ENCODE measurements at places on chromosomes 1 and 21.

GRCh38 chr1:175648927-175649326 lies 94.5 kb downstream of the TNR start:
- no peak for DNase-seq

DNA sequence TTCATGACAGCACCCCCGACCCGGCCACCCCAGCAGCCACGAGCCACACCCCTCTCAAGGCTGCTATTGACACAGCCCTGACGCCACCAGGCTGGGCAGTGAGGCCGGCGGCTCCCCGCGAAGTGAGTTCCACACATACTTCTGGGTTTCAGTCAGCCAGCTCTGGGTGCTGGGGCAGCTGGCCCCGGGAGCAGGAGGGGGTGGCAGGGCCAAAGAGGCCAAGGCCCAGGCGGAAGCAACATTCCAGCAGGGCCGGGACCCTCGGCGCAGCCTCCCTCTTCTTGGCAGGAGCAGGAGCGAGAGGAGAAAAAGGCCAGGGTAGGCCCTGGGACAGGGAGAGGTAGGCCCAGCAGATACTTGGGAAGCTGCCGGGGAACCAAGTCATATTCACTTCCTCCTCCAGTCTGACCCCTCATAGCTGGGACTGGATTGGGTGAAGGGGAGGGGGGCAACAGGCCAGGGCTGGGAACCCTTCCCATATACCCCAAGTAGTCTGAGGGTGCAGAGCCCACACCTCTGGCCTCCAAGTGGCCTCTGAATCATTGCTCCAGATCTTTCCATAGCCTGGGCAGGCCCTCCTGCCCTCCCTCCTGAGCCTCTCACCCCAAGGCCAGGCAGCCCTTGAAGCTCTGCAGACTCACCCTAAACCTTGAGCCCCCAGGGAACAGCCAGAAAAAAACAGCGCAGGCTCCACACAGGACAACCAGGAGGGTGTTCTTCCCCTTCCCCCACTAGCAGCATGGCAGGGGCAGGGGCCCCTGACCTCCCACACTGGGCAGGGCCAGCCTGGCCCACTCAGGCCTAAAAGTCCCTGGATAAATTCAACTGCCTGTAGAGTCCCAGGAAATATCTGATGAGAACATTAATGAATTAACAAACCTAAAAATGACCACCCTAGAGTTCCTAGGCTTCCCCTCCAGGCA lies 5.7 kb downstream of the HSPG2 start:
- DNase-seq = no peak

DNA sequence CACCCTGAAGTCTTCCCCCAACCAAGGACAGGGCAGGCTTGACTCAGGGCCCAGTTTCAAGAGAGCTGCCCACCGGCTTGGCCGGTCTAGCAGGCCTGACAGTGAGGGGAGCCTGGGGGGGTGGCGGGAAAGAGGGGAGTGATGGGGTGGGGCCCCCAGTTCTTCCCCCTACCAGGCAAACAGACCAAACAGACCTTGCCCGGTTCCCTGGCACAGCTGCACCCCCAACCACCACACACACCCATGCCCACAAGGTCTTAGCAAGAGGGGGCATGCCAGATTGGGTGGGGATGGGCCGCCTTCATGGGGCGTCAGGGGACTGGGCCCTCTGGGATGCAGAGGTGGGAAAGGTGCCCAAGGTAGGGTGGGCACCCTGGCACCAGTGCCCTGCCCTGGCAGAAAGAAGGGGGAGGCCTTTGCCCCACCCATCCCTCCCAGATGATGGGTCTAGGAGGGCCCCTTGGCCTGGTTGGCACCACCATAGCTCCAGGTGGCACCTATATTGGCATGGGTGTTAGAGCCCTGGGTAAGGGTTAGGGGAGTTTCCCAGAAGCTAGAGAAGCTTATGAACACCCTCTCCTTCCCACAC lies 8.9 kb downstream of the ZBTB7B start:
- no peak for DNase-seq

GRCh38 chr1:230503726-230504125 lies 77.6 kb upstream of the PGBD5 start:
- no peak for DNase-seq

DNA sequence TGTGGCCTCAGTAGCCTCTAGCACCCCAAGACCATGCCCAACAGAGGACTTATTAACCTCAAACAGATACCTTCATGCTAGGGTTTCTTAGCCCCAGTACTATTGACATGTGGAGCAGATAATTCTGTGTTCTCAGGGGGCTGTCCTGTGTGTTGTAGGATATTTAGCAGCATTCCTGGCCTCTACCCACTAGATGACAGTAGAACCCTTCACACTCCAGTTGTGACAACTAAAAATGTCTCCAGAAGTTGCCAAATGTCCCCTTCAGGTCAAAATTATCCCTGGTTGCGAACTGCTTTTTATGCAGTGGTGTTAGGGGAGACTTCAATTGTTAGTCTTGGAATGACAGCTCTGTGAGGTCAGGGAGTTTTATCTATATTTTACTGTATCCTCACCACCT lies 8.1 kb downstream of the KAZN start:
- no peak for DNase-seq

- DNase-seq = no peak
These were observed 3.8 kb upstream of the GUCA2A start for GRCh38 chr1:42168391-42168670.

DNA sequence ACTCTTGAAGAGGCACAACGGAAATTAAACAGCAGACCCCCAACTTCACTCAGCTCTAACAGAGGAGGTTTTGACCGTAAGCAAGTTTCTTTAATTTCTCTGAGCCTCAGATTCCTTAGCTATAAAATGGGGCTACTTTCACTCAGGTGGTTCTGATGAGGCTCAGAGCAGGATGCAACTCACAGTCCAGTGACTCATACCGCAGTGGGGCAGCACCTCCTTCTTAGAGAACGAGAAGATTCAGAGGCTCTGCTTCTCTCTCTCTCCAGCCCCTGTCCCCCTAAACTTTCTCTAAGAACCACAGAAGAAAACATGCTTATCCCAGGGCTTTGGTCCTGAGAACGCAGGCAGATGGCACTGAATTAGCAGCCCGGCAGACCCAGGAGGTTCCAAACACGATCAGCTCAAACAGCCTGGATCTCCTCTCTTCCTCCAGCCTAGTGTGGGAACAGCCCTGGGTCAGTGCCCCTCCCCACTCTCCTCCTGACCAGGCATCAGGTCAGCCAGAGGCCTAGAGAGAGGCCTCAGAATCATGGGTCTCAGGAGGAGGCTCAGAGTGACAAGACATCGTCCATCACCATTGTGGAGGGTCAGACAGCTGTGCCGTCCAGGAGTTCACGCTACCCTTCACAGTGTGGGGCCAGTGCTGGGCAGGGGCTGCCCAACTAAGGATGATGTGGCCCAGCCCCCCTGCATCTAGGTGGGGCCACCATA lies 433.0 kb downstream of the PTPRU start:
- no peak for DNase-seq

DNA sequence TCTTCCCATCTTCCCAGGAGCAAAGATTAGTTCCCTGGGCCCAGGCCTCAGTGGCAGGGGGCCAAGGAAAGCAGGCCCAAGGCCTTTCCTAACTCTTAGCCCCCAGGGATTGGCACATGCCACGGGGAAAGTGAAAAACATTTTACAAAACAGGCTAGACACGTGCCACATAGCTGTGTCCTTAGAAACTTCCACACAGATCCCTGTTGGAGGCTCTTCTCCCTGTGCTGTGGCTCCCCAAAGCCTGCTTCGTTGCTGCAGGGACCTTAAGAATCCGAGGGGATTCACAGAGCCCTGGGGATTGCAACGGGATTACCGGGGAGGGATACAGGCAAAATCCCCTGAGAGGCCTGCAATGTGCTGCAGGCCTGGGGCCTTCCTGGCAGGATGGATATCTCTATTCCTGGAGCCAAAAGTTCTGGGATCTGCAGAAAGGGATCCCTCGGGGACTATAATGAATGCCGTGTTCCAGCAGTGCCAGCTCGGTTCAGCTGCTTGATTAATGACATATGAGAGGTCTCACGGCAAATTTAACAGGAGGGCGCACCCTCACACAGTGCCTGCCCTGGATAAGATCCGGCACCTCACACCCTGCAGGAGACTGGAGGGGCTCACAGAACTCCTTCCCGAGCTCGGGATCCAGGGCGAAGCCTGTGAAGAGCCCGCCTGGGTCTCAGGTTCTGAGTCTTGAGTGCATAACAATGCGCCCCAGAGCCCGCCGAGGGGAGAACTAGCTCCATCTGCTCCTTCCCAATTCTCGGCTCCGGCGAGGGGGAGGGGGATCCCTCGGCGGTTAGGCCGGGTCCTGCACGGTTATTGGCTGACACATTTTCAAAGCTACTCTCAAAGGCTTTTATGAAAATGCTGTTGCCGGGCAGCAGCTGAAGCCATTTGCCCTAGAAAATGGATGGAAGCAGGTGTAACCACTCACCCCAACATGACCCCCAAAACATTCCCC lies 15.3 kb upstream of the RGS8 start:
- DNase-seq = no peak

- DNase-seq = no peak
These were observed 206.9 kb downstream of the ASTN1 start for GRCh38 chr1:176957603-176958002.

DNA sequence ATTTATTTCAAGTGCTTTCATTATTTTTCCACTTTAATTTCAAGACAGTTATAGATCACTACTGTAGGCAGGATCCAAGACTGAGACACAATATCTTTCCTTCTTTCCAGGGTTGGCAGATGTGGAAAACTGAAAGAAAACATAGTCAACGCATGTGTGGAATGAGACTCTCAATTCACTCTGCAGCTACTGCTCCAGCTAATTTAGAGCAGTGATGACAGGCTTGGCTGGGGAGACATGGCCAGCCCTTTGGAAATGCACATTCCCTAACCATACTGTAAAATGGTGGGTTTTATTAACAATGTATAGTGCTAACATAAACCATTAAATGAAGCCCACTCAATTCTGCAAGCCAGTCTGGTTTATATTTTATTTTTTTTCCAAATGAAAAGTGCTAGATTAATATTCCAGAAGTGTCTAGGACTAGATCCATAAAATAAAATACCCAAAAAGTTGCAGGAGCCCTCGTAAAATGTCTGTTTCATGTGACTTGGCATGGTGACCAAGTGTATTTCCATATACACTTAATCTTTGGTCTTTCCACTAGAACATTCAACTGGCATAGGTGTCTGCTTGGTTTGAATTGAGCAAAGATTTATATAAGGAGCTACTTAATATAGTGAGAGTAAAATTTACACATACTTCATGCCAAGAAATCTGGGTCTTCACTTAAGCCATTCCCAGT lies 32.9 kb downstream of the COL11A1 start:
- DNase-seq = no peak

GRCh38 chr1:59186656-59187055 lies 110.2 kb upstream of the FGGY start:
- DNase-seq = no peak

DNA sequence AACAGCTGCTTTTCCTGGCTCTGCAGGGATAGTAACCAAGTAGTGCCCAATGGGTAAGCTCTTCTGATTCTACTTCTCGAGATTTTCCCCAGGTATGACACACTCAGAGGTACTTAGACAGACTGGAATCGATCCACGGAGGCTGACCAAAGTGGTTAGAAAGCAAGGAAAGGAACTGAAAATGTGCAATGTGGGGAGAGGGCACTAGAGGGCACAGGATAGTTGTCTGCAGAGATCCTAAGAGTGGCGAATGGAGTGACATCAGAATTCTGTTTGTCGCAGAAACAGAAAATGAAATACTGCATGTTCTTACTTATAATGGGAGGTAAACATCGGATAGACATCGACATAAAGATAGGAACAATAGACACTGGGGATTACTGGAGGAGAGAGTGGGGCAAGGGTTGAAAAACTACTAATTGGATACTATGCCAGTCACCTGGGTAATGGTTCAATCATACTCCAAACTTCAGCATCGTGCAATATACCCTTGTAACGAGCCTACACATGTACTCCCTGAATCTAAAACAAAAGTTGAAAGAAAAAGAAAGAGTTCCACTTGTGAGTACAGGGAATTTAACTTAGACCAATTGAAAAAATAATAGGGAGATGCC lies 23.3 kb downstream of the CYP2J2 start:
- DNase-seq = no peak

DNA sequence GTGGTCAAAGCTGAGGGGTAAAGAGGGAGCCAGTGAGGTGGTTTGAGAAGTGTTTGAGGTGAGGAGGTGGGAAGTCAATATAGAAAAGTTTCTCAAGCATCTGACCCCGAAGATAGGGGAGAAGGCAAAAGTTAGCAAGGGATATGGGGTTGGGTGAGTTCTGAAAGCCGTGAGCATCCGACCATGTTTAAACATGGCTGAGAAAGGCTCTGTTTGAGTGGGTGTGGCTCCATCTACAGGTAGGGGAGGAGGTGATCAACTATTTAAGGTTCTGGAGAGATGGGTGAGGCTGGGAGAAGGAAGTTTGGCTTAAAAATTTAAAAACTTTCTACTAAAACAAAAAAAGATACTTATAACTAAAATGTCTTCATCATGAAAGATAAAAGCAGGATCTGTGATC lies 273.8 kb downstream of the KCNJ6 start:
- DNase-seq = no peak

- no peak for DNase-seq
These were observed 7.1 kb upstream of the DDX59 start for GRCh38 chr1:200676829-200677228.

DNA sequence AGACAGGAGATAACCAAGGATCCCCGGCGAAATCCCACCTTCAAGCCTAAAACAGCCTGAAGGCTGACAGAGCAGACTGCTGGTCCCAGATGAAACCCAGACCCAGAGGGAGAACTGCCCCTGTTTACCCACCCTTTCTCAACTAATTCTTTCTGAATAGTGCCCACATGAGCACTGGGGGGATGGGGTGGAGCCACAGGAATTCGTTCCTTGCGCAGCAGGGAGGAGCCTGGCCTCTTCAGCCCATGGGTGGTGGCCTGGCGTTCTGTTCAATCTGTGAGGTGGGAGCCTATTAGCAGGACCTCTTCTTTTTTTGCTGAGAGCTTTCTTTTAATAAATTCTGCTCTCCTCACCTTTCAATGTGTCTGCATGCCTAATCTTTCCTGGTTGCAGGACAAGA lies 6.6 kb upstream of the AK5 start:
- no peak for DNase-seq

GRCh38 chr1:168488138-168488537 lies 55.7 kb downstream of the XCL2 start:
- no peak for DNase-seq

GRCh38 chr21:46552274-46552673 lies 52.6 kb downstream of the S100B start:
- DNase-seq = no peak

Measured in activated T-cell treated with anti-CD3 and anti-CD28 coated beads for 24 hours (primary cell).